Stimulated activated CD4-positive, alpha-beta T cell treated with anti-CD3 and anti-CD28 coated beads, TNF-alpha, amount 100 ng/mL, for 24 hours (primary cell): ENCODE measurements at places on chromosomes 7 and 10.
A peak's percentile ranks its signal among the peaks of the same experiment; 100 is the strongest.

- DNase-seq, result no peak
Measured at GRCh38 chr10:93096901-93097300, 23.2 kb downstream of the CYP26A1 start.

GRCh38 chr7:141272417-141272816 lies 198.6 kb downstream of the TMEM178B start:
- no peak for DNase-seq

GRCh38 chr7:45176091-45176490 lies 18.5 kb downstream of the RAMP3 start:
- DNase-seq, result no peak

- DNase-seq, result no peak
Measured at GRCh38 chr10:52801947-52802346, 29.4 kb upstream of the MBL2 start.

DNA sequence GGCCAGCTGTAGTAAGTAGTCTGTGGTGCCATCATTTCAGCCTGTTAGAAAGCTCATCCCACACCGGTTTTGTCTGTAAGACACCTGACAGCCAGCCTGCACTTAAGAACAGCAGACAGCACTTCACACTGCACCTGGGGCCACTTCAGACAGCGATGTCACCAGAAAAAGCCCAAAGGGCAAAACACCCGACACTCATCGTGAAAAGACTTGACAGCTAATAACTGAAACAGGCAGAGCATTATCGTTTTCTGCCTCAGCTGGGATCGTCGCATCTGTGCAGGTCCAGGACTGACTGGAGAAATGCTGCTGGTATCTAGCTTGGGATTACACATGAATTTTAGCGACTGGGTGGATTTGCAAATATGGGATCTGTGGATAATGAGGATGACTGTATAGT lies 16.8 kb upstream of the LAT2 start:
- DNase-seq, result no peak

DNA sequence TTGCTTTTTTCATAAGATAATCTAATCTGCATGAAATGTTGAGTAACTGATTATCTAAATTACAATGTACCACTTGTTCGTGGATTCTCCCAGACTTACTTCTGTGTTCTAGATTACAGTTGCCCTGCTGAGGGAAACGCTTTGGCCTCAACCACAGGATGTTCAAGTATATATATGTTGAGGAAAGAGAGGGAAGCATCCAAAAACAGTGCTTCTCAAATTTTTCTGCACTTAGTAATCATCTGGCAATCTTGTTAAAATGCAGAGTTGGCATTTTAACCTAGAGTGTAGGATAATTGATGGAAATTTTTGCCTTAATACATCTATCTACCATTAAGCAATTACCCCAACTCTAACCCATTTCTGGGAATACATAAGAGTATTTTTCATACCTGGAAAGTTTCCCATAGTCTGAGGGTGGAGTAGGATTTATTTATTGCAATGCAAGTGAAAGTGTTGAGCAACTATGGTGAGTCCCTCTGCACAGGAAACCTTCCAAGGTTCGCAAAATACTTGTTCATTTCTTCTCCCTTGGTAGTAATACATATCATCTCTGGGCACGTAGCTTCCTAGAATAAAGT lies 59.6 kb upstream of the C1GALT1 start:
- DNase-seq, result no peak

- DNase-seq, result no peak
Measured at GRCh38 chr7:2803342-2803692, 40.8 kb downstream of the GNA12 start.

DNA sequence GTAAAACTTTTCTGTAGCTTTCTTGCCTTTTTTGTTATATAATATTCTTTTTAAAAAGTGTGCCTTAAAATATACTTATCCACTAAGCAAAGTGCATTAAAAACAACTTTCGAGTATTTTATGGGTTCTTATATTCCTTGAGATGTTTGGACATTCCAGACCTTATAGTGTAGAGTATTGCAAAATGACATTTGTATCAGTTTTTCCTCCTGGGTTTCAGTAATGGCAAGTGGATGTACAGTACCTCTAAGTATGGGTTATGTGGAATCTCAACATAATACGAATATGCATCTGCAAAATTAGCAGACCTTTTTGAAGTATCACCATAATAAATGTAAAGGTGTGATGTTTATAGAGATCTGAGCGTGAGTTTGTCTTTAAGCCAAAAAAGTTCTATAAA lies 2.7 kb downstream of the CDK13 start:
- DNase-seq, result no peak

- no peak for DNase-seq
Measured at GRCh38 chr7:128937647-128938543, at the start of gene IRF5. TSS of gene IRF5 (plus strand) at chr7:128937927. CDS start at chr7:128942082, 4,155 bp downstream.

- peak; percentile 57 for DNase-seq
Measured at GRCh38 chr10:46255801-46256747, 30.7 kb upstream of the ANTXRL start.

DNA sequence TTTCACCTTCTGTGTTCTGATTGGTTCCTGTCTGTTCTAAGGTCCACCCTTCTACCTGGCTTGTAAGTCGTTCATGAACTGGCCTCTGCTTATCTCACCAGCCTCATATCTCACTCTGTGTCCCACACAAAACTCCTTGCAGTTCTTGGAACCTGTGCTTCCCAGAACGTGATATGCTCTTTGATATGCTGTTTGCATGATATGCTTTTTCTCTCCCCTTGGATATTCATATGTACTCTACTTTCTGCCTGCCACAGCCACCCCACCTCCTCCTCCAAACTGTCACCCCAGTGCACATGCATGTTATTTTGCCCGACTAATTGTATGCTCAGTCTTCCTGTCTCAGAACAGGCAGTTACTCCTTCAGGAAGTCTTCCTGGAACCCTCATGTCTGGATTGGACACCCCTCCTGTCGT lies 1.9 kb upstream of the ITPRIP start:
- DNase-seq, result no peak

DNA sequence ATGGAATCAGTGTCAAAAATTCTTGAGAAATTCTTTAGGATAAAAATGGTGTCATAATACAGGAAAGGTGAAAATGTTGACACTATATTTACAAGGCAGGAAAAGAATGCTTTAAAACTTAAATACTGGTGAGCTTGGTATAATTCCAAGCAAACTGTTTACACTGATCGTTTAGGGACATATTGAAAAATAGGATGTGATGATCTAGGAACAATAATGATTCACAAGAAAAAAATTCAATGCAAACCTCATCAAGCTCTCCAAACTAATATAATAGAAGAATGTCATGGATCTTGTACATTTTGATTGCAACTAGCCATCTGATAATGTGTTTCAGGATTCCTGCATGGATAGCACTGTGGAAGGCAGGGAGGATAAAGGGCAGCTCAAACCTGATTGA lies 98.4 kb downstream of the CHRM2 start:
- no peak for DNase-seq

DNA sequence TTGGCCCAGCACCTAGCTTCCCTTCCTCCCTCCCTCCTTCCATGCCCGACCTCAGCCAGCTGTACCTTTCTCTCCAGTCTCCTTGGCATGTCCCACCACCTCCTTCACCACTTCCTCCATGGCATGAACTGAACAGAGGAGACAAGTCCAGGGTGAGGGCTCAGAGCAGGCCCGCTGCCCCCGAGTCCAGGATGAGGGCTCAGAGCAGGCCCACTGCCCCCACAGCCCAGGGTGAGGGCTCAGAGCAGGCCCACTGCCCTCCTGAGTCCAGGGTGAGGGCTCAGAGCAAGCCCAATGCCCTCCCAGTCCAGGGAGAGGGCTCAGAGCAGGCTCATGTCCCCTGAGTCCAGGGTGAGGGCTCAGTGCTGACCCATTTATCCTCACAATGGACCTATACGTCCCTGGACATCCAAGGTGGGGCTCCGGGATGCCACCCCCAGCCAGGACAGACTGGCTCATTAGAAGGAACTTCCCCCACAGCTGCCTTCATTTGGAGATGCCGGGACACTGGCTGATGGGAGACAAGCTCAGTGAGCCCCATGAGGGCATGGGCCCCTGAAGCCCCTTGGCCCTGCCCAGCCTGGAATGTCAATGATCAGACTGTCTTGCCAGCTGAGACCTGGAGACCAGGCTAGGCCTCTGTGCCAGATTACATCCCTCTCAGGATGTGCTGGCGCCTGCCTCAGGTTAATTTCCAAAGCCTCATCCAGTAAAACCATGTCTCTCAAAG lies 30.0 kb downstream of the AGAP4 start:
- DNase-seq, result no peak

DNA sequence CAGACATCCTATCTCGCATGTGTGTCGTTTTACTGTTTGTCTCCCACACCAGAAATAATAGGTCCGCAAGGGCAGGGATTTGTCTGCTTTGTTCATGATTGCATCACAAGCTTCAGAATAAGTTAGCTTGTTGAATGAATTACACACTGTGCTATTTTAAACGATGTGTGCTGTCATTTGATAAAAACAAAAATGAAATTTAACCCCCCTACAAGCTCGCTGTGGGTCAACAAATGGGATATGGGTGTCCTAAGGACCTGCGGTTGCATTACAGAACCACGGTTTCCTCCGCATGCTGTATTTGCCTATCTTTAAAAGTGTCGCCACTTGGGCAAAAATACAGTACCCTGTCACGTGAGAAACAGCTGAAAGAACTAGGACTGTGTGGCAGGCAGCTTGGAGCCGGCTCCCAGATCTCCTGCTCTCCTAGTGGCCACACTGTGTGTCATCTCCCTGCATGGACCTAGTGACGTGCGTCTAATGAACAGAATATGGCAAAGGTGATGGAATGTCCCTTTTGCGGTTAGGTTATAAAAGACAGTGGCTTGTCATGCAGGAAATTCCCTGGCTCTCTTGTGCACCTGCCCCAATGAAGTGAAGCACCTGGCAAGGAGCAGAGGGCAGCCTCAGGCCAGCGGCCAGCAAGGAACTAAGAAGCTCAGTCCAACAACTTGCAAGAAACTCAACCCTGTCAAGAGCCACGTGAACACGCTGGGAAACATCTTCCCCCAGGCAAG lies 32.9 kb upstream of the CRYGN start:
- DNase-seq, result no peak

DNA sequence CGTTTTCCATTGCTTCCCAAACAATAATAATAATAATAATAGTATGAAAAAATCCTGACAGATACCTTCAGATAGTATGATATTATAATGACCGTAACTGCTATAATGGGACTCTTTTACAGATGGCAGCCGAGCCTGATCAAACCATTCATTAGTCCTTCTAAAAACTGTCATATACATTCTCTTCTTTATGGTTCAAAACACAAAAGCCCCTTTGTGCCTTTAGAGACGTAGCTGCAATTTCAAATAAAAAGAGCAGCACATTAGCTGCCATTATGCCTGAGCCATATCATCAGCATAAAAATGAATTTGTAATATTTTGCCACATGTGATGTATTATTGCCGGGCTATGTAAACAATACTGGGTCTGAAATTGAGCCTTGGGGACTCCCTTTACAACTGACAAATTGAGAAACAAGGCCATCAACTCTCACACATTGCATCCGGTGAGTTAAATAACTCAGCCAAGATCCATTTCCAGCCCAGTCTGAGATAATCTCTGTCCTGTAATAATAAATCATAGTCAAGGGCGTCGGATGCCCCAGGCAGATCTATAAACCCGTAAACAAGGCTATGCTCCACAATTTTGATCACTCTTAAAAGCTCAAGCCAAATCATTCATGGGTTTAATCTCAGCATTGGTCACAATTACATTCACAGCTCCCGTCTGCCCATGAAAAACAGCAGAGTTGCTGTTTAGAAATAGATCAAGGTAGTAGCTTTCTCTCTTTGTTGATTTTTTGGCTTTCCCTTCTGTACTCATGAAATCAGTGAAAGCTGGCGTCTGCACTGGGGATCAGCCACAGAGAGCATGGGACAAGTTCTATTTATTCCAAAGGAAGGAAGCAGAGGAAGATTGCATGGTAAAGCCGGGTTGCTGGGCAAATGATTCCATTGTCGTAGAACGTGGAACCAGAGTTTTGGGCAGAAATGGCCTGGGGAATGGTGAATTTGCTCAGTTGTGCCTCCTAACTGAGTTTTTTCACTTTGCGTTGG lies 150.1 kb upstream of the BMPER start:
- DNase-seq, result no peak

- DNase-seq, result peak; percentile 65
Measured at GRCh38 chr10:42932735-42933447, 144.0 kb upstream of the RET start.

GRCh38 chr7:48471196-48471595 lies 299.9 kb downstream of the ABCA13 start:
- no peak for DNase-seq

GRCh38 chr10:2987185-2987768 lies 80.1 kb upstream of the PFKP start:
- no peak for DNase-seq

DNA sequence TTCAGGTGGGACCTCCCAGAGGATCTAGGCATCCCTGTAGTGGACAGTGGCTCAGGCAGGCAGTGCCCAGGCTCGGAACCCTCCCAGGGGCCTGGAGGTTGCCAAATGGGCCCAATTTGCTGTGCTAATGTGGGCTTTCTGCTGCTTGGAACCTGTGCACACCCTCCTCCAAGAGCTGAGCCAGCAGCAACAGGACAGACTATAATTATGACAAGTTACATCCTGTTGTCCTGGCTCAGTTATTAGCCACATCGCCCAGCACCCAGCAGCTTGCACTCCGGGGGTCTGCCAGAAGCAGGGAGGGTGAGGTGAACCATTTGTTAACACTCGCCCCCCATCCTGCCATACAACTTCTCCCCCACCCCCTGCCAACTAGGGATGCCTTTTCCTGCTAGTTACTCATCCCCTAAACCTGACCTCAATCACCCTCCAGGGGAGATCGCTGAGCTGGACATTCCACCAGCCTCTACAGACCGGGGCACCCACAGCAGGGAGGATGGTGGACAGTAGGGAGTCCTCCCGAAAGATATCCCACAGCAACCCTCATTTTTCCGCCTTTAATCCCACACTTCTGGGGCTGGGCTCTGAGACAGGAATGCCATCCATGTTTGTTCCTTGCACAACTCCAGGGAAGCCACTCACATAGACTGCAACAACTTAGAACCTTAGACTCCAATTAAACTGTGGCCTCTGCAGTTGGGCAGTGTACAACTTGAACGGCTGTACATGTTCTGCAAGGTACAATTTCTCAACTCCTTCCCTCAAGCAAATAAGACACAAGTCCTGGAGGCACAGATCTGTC lies 7.9 kb upstream of the MYL10 start:
- no peak for DNase-seq

- DNase-seq, result no peak
Measured at GRCh38 chr10:65231148-65231547, 1694.7 kb upstream of the LRRTM3 start.

DNA sequence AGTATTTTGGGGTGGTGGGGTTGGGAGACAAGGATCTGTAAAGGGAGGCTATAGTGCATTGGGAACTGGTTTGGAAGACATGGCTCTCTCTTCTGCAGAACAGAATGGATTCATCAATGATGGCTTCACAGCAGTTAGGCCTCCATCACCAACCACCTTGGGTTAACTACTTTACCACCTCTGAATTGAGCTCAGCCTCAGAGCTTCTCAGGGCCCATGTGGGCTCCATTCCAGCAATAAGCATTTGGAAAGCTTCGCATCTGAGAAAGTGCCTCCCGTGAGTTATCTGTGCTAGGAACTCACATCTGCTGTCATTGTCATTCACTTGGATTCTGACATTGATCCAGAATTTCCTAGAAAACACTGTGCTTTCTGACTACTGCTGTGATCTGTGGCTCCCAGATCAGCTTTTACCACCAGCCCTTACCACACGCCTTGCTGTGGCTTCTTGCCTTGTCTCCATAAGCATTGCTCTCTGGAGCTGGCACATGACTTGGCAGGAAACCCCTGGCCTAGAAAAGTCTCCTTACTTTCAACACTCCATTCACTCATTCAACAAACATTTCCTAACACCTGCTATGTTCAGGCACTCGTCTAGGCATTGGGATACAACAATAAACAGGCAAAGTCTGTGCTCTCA lies 70.7 kb upstream of the ADO start:
- no peak for DNase-seq

GRCh38 chr10:110576220-110576619 lies 8.7 kb downstream of the SMC3 start:
- DNase-seq, result no peak
